COLO829 (cell line): ENCODE measurements at places on chromosomes 16 and 17.

DNA sequence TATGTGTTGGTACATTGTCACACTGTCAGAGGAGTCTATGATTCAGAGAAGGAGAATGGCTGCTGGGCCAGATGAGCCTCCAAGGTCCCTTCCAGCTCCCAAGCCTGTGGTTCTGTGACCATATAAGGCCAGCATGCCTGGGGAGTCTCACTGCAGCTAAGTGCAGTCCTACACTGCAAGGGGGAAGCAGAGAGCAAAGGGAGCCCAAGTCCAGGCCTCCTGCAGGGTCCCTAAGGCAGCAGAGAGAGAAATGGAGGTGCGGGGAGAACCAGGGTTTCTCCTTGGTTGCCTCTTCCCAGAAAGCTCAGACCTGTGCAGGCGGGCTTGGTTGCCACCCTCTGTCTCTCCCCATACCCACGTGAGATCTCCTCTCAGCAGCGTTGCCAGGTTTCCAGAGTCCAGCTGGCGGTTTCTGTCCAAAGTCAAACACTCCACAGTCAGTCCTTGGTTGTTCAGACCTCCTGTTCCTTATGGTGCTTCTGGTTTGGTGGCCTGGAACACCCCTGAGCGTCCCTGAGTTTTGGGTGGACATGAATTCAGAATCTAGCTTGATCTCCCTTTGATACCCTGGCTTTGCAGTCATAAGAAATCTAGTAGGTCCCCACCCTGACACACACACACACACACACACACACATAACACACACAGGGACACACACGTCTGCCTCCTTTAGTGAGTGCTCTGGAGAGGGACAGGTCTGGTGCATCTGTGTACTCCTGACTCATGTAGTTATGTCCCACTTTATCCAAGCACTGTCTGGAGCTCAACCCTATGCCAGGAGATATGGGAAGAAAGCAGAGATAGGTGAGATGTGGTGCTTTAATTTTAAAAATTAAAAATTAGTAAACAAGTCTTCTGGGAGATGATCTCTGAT is 78.8 kb downstream of the GNAO1 start:
- DNase-seq: no peak

DNA sequence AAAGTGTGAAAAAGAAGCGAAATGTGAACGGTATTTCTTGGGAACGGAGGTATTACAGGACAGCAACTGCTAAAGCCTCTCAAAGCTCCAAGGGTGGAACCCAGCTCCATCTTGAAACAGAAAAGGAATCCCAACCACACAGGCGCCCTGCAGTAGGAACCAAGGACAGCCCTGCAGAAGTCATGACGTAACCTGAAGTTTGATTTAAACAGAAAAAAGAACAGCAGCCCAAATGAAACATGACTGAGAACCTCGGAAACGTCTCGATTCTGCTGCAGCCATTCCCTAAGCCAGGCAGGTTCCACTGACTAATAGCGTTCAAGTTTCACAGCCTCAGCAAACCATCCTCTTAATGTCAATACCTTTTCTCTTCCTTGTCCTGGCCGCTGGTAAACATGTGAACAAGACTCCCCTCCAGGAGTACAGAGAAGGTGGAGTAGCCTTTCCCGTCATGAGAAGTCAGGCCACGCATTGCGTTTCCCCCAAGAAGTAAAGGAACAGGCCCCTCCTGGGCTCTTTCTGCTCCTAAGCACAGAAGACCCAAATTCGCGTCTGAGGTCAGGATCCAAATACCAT is 20.1 kb downstream of the SIAH1 start:
- DNase-seq: no peak

DNA sequence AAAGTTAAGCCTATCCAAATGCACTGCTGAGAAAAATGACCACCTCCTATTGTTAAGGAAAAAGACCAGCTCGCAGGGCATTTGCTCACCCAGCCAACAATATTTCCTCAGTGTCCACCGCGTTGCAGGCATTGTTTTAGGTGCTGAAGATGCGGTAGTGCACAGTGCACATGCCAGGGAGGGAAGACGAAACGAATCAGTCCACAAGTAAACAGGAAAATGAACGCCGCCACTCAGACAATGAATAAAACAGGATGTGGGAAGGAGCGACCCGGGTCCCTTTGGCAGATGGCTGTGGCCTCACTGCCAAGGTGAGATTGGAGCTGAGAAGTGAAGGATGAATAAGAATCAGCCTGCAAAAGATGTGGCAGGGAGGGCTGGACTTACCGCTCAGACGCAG is 249.2 kb downstream of the FOXL1 start:
- DNase-seq: no peak

DNA sequence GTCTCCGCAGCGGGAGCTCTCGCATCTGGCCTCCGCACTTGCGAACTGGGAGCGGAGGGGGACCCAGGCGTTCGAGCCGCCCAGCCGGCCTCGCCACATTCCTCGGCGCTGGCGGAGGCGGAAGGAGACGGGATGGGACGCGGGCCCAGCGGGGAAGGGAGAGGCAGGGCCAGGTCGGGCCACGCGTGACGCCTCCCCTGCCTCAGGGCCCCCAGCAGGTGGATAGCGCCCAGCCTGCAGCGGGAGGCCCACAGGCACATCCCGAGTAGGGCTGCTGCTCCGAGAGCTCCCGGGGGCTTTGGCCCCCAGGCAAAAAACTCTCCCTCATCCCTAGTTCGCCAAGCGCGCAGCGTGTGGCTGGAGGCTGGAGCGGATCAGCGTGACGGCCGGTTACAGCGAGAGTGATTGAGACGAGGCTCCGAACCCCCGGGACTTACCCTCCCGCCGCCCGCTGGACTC is 800 bp downstream of the PLEKHH3 start:
- DNase-seq: no peak

GRCh38 chr17:78159575-78160158 is 8.7 kb upstream of the SYNGR2 start:
- no peak for DNase-seq

DNA sequence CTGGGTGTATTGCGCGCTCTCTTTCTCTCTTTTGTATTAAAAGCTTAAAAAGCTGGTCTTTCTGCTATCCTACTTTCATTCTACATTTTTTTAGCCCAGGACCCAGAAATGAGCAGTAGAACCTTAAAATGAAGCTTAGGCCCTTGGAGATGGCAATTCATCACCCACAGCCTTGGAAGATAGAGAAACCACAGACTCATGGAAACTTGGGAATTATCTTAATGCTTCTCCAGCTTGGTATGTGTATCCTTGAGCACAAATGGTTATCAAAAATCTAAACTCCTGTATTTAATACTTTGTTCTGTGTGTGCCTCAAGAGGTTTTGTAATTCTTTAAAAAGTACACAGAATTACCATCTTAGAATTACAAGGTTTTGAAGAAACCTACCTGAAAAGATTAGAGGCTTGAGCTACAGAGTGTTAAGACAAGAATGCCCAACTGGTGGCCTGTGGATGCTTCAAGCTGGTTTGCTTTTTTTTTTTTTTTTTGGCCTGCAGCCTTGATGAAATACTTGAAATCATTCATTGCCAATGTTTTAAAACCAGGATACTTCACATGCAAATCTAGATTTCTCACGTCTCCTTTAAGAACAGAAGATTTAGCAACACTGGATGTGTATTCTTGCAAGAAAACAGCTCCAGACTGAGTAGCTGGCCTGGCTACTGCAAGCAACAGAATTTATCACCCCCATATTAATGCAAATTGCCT is 105.0 kb downstream of the XYLT1 start:
- no peak for DNase-seq

GRCh38 chr17:29181226-29181625 is 1.0 kb upstream of the MYO18A start:
- DNase-seq: no peak

DNA sequence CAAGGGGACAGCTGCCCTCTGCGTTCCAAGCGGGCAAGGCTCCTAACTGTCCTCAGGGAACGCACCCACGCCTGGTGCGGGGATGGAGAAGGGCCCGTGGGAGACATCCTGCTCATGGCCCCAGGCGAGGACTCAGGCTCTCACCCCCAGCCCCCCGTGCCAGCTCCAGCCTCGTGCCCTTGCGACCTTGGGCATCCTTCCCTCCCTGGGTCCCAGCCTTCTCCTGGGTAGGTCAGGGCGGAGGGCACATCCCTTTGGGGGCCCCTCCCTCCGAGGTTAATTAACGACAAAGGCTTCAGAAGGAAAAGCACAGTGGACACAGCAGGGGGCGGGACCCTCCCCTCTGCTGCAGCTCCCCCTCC is 3.0 kb downstream of the PGAP6 start:
- no peak for DNase-seq

DNA sequence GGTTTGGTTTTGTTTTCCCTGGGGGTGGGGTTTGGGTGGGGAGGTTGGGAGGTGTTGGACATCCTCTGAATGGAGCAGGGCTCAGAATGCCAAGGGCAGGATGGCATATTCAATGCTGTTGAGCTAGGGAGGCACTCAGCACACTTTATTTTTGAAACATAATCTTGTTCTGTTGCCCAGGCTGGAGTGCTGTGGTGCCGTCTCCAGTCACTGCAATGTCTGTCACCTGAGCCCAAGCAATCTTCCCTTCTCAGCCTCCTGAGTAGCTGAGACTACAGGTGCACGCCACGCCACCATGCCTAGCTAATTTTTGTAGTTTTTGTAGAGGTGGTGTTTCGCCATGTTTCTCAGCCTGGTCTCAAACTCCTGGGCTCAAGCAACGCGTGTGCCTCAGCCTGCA is 186.1 kb downstream of the RPTOR start:
- no peak for DNase-seq

GRCh38 chr16:22844416-22844815 is 30.5 kb downstream of the HS3ST2 start:
- DNase-seq: no peak

GRCh38 chr16:74651841-74652240 is 14.8 kb downstream of the RFWD3 start:
- DNase-seq: no peak

- DNase-seq: no peak
Observed at GRCh38 chr17:53934931-53935330, 112.2 kb downstream of the KIF2B start.

DNA sequence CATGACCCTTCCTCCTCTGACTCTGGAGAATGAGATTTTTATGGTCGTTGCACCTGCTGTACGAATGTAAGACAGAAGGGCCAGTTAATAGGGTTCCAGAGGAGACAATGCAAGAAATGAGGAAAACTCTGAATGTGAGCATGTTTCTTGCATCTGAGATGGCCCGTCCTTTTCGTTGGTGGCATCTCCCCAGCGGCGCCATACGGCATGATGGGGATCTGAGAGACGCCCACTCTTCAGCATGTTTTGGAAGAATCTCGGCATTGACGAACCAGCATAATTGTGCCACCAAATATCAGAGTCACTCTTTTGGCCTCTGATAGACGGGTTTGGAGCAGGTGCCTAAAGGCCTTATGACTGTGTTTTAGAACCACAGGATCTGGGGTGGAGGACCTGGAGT is 126.5 kb upstream of the RCVRN start:
- no peak for DNase-seq

DNA sequence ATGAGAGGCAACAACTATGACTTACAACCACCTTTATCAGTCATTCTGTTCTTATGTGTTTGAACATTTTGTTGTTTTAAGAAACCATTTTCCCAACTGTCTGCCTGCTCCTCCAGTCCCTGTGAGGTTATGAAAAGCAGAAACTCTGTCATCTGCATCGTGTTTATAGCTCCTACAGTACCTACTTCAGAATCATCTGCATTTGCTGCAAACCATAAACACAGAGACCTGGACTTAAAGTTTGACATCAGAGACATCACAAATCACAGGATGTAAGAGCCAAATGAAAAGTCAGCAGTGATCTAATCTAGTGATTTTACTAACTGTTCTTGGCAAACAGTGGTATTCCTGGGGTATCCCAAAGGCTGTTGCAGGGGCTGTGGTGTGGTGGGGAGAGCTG is 55.2 kb downstream of the CDH11 start:
- no peak for DNase-seq

DNA sequence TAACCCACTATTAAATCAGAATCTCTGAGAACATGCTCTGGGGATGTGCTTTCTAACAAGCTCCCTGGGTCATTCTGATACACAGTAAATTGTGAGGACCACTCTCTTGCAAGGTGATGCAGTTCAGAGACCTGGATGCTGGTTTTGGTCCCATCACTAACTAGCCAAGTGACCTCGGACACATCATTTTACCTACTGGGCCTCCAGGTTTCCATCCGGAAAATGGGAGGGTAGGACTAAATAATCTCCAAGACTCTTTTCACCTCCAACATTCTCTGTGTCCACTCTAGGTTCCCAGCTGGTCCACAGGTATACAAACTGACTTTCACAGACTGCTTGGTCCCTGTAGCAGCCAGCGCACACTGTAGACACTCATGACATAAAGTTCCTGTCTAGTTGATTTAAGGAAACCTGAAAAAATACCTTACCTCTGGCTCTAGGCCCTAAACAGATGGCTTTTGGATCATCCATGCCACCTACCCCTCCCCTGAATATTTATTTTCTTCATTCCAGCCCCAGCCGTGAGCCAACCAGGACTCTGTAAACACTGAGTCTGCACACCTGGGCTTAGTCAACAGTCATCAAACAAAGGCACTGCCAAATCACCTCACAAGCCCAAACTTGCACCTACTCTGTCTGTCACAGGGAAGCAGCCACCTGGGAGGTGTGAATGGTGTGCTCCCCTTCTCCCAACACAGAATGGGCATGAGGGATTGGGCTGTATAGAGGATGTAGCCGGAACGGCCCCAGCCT is 51.3 kb upstream of the MRPS23 start:
- DNase-seq: no peak

- DNase-seq: no peak
Observed at GRCh38 chr17:44029736-44030135, 15.0 kb upstream of the TMEM101 start.

- no peak for DNase-seq
Observed at GRCh38 chr16:55120826-55121225, 190.2 kb downstream of the IRX5 start.

GRCh38 chr17:15900871-15901270 is 44.1 kb upstream of the ADORA2B start:
- DNase-seq: no peak

- DNase-seq: peak; percentile 84
Observed at GRCh38 chr17:18158022-18158600, 25.5 kb upstream of the ALKBH5 start.

- DNase-seq: no peak
Observed at GRCh38 chr16:17339764-17340541, 130.8 kb downstream of the XYLT1 start.

DNA sequence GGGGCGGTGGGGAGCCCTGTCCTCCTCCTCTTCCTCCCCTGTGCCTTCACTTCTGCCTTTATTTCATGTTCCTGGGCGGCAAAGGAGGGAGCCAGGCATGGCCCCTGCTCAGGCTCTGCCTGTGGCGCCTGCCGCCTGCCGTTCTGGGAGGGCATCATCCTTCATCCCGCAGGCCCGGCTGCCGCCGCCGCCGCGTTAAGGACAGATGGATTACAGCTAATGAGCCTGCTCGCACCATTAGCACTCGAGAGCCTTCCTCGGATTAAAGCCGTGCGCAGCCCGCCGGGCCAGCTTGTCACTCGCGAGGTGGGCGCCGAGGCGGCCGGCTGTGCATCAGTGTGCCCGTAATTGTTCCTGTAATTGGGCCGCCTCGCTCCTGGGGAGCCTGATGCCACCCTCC is 127.7 kb upstream of the GSE1 start:
- DNase-seq: no peak

DNA sequence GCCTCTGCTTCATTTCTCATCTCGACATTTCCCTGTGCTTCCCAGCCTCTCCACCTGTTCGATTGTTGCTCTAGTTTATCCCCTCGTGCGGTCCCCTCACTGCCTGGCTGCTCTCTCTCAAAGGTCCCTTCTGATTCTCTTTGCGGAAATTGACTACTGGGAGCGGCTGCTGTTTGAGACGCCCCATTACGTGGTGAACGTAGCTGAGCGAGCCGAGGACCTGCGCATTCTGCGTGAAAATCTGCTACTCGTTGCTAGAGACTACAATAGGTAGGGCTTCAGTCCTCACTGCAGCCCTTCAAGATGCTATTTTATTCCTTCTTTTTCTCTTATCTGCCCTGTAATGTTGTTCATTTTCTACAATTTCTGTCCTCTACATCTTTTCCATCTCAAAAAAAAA is 39.4 kb downstream of the DNAH2 start:
- no peak for DNase-seq
